ENCODE measurements at places on chromosomes 7 and 10.

GRCh38 chr7:136293272-136293671 lies 316.1 kb upstream of the MTPN start:
- DNase-seq = no peak

DNA sequence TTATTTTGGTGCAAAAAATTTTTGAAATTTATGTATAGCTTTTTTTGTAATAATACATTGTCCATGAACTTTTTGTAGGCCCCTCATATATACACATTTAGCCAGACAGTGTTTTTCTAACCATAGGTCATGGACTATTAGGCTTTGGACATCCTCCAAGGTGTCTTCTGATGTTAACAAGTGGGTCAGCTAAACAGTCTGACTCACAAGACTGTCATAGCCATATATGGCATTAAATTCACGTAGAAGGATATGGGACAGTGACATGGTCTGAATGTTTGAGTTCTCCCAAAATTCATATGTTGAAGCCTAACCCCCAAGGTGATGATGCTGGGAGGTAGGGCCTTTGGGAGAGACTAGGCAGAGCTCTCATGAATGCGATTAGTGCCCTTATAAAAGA lies 14.0 kb upstream of the NUB1 start:
- DNase-seq = no peak

DNA sequence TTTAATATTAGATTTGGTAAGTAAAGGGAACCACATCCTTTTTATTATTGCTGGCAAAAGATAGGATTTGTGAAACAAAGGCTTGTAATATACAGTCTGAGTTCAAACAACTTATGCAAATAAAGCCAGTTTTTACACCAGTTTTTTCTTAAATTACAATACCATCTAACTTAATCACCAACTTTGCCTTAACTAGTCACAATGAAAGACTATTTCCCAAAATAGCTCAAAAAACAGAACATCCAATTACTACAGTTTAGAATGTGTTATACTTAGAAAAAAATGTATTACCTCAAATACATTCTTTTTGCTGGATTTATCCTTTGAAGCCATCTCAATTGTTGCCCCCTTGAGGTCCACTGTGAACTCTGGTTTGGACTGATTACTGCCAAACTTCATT lies 108.5 kb downstream of the ARHGAP12 start:
- no peak for DNase-seq

- DNase-seq = no peak
These were observed 91.7 kb upstream of the PITRM1 start for GRCh38 chr10:3264161-3264761.

DNA sequence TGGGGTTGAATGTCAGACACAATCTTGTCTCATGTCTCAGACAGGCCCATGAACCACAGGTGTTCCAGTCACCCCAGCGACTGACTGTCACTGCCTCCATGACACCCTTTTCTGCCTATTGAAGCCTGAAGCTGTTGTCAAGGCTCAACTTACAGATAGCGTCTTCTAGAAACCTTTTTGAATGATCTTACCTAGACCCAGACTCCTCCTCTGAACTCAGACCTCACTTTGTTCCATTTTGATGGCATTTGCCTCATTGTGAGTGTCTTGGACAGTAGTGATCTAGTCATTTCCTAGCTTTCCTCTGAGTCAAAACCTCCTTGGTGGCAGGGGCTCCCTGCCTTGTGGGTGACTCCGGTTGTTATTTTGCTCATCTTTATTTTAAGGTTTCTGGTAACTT lies 98.3 kb upstream of the AGK start:
- no peak for DNase-seq

DNA sequence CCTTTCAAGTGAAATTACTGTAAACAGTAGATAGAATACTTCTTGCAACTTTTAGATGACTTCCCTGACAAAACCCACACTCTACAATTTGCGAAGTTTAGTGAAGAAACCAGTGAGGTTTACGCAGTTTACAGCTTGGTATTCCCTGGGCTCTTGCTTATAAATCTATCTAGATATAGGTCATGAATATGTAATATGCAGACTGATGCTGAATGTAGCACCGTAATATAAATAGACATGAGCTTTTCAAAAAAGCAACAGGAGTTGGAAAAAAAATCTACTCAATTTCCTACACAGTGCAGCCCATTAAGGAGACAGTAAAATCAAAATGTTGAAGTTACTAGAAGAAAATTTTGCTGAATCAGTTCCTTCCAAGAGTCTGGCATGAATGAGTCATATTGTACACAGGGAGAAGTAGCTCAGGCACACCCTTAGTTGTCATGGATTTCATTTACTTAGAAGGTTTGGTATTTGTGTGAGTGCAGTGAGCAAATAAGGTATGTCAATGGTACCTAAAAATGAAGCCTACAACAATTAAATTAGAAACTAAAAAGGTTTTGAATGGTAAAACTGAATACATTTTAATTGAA lies 67.7 kb upstream of the NEUROD6 start:
- no peak for DNase-seq

- no peak for DNase-seq
These were observed 601.4 kb downstream of the DNAJB6 start for GRCh38 chr7:157938211-157938610.

- no peak for DNase-seq
These were observed 43.2 kb downstream of the CHST3 start for GRCh38 chr10:72007246-72007892.

DNA sequence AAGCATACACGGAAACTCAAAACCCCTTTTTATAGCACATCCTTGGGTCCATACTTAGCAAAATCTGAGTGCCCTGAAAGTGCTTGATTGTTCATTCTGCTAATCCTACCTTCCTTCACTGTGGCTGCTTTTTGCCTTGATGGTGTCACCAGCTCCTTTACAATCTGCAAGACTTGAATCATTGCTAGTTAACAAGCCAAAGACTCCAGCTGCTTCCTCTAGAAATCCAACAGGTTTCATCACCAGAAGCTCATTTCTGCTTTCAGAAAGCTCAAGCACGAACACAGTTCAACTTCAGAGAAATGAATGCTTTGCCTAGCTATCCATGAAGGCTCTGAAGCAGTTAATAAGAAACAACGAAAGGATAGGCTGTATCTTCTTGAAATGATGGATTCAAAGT lies 38.0 kb downstream of the USP6NL start:
- DNase-seq = no peak

- DNase-seq = no peak
These were observed 68.4 kb downstream of the ASAH2B start for GRCh38 chr10:50807851-50808776.

- DNase-seq = no peak
These were observed 13.6 kb downstream of the BMPR1A start for GRCh38 chr10:86769991-86770390.

- DNase-seq = no peak
These were observed 240.2 kb upstream of the KLF14 start for GRCh38 chr7:130974169-130974568.

DNA sequence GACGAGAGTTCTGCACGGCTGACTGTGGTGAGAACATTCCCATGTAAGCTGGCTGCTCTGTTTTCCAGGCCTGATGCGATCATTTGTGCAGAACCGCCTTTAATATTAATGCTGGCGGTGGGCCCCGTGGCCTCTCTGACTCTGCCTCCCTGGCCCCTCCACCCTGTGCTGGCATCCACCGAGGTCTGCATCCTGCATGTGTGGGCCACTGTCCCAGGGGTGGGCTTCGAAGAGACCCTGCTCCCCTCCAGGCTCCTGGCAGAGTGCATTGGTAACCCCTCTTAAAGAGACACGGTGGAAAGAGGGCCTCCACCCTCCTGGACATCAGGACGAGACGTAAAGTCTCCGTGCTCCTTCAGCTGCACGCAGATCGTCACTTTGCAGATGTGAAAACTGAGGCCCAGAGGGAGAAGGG lies 67.3 kb upstream of the FAM20C start:
- no peak for DNase-seq

DNA sequence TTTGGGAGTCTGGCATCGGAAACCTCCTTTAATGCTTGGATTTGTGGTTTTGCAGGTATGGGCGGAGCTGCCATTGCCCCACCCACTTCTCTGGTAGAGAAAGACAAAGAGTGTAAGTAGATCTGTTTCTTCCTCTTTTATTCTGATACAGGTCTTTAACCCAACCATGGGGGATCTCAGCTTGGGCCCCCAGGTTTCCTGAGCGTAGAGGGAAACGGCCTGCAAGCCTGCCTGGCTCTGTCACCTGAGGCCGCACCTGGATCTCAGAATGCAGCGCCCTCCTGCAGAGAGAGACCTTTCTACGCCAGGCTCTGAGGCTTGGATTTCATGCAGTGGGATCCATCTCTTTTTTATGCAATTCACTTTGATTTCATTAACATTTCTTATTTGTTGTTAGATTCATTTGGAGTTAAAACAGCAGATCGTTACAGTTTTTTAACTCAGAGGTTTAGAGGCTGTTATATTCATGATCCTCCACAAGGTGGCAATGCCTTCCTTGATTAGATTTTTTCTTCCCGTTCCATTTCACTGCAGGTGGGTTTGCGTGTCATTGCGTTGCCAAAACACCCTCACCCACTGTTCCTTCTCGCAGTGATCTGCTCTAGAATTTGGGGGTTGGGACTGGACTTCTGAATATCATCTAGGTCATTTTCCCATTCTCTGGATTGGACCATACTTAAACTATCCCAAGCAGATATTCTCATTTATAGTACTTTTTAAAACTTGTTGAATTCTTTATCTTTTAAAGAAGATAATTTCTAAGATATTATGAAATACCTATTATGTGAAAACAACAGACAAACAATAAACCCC lies 20.0 kb downstream of the RBM17 start:
- DNase-seq = peak; percentile 23

DNA sequence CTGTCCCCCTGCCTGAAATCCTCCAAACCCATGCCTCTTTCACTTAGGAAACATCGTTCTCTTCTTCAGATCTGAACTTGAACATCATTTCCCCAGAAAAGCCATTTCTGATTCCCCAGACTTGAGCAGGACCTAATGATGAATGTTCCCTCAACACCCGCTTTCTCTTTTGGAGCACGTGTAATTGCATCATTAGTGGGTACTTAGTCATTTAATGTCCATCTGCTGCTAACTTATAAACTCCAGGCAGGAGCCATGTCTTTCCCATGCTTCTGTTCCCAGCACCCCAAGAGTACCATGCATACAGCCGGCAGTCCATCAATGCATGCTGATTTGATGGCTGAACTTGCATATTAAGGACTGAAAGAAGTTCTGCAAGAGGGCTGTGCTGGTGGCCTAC lies 36.5 kb upstream of the ECHDC3 start:
- DNase-seq = no peak

- DNase-seq = no peak
These were observed 121.5 kb downstream of the SEMA3D start for GRCh38 chr7:85065306-85065705.

GRCh38 chr10:60341969-60342368 lies 47.7 kb downstream of the ANK3 start:
- DNase-seq = no peak

DNA sequence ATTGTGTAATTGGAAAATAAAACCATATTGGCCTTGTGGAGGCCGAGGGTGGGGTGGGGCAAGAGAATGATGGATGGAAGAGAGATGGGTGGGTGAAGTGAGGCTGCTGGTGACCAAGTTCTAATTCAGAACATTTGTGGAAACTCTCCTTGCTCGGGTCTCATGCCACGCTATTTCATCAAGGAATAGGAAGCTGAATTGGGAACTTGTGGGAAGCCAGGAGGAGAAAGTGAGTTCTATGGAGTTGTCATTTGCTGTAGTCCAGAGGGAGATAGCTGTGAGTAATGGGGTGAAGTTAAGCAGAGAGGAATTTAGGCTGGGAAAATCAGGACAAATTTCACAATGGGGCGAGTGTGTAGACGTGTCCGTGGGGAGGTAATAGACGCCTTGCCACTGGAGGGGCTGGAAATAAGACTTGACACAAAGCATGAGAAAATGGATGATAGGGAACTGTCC lies 339.2 kb downstream of the LRMDA start:
- DNase-seq = no peak

DNA sequence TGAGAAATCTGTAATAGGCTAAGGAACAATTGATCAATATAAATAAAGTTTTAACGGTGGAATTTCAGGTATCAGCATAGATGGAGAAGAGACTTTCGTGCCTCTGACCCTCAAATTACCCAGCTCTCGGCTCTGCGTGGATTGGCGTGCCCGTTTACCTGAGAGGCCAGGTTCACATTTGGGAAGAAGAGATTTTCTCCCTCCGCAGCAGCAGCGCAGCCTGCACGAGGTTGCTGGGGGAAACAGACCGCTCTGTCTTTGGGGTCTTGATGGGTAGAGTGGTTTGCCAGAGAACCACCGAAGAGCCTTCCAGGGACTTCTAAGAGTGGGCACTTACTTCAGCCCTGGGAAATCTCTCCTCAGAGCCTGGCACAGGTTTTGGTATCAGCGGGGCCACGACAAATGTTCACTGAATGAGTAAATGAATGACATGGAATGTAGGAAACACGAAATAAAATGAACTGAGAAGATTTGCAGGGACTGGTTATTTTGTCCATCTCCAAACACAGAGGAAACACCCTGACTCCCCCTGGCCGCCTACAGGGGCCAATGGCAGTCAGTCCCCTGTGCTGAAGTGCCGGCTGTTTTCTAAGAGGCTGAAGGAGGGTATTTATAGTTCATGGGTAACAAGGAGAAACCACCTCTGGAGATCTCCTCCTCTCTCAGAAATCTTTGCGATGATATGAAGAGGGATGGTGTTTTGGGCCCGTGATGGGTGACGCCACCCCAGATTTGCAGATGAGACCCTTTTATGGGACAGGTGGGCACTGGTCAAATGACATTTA lies 338.5 kb downstream of the ADARB2 start:
- no peak for DNase-seq

- DNase-seq = no peak
These were observed 214.6 kb upstream of the TMEM72 start for GRCh38 chr10:44696496-44696895.

DNA sequence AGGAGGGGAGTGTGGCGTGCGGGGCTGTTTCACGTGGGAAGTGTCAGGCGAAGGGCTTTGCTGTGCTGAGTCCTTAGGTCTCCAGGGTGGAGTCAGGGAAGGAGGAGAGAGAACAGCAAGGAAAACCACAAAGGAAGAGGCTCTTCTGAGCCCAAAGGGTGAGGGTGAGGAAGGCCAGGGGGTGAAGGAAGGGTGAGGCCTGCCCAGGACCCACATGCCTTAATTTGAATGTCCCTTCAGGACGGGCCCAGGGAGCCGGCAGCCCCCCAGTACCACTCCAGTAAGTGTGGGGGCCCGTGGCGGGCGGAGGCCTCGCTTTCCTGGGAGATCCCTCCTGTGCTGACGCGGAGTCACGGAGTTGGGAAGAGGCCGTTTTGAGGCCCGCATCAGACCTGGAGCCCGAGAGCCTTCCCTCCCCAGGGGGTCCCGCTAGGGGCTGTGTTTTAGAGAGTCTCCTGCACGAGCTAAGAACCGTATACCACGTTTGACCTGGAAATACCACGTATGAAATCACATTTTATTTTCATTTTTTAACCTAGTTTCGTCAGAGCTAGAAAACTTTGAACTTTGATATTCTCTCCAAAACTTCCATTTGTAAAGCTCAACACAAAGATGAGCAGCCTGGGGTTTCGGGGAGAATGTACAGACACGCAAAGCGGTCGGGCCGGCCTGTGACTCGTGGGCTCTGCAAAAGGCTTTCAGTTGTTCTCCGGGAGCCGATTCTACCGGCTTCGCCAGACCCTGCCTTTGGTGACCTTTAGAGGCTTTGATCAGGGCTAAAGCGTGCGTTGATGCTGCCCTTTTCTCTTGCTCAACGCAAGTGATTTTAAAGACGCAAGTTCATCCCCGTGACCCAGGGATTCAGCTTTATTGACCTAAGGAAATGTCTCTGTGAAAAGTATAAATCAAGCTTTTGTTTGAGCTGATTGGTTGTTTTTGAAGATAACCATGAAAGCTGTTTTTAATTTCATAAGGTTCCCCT lies 23.6 kb upstream of the TTYH3 start:
- no peak for DNase-seq

Data from effector memory CD4-positive, alpha-beta T cell (primary cell).